NCI-H2107 (cell line): ENCODE measurements at places on chromosomes 16 and 17.

DNA sequence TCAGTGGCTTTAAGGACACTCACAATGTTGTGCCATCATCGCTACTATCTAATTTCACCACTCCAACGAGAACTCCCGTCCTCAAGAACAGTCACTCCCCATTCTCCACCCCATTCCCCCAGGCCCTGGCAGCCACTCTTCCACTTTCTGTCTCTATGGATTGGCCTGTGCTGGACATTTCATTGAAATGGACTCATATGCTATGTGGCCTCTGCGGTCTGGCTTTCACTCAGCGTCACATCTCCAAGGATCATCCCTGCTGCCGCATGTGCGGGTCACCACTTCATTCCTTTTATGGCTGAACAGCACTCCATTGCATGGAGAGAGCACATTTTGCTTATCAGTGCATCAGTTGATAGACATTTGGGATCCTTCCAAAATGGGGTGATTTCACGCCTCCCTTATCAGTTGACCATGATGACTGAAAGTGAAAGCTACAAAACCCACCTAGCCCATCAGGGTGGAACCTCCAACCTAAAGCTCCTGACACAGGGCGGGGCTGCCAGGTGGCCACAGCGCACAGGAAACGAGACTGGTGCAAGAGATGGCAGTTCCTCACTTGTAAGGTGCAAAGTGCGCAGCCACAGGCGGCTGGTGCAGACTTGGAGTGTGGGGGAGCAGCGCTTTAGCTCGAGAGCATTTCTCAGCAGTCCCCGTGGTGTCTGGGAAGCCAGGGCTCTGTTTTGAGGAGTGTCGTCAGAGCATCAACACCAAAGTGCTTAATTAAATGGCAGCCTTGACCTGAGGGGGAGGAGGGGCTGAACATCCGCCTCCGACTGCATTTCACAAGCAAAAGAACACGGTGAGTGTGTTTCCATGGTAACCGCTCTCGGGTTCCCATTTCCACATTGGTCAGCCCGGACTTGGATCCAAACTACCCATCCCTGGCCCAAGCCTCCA, 23.8 kb downstream of the COTL1 start:
- no peak for DNase-seq

GRCh38 chr16:89297156-89297874, 79.8 kb downstream of the ZNF778 start:
- DNase-seq = no peak

DNA sequence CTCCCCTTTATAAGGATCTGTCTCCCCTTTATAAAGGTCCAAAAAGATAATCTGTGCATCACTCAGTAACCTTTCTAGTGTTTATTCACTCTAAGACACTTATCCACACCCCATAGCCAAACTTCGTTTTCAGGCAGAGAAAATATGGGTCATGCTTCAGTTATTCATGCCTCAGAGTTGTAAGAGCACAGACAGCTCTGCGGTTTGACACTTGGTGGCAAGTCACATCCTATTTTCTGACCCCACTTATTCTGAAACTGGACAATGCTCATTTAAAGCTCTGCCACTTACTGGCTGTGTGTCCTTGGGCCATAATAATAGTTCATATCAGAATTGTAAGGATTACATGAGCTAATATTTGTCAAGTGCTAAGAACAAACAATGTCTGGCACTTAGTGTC, 2.0 kb upstream of the KRTAP2-1 start:
- DNase-seq = no peak

- no peak for DNase-seq
These were observed 126.6 kb downstream of the RPTOR start for GRCh38 chr17:80671039-80671824.

DNA sequence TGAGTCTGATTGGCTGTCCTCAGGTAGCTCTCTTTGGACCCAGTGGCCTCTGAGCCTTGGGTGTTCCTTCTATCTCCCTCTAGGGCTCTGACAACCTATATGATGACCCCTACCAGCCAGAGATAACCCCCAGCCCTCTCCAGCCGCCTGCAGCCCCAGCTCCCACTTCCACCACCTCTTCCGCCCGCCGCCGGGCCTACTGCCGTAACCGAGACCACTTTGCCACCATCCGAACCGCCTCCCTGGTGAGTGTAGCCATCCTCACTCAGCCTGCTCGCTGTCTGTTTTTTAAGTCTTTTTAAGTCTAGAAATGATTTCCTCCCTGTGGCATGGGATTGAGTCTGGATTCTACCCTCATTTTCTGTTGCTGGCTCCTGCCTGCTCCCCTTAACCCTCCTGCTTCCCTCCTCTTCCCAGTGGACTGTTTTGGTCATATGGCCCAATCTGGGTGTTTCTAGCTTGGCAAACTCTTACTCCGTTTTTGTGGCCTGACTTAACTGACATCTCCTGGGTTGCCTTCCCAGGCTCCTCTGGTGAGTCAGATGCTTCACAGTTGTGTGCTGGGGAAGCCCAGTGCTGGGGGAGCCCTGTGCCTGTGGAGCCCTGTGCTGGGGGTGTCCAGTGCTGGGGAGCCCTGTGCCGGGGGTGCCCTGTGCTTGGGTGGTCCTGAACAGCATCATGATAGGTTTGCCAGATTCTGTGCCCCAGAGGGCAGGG, 9.9 kb downstream of the TAOK2 start:
- no peak for DNase-seq

- DNase-seq = no peak
These were observed 186.7 kb downstream of the MSI2 start for GRCh38 chr17:57442914-57443571.

DNA sequence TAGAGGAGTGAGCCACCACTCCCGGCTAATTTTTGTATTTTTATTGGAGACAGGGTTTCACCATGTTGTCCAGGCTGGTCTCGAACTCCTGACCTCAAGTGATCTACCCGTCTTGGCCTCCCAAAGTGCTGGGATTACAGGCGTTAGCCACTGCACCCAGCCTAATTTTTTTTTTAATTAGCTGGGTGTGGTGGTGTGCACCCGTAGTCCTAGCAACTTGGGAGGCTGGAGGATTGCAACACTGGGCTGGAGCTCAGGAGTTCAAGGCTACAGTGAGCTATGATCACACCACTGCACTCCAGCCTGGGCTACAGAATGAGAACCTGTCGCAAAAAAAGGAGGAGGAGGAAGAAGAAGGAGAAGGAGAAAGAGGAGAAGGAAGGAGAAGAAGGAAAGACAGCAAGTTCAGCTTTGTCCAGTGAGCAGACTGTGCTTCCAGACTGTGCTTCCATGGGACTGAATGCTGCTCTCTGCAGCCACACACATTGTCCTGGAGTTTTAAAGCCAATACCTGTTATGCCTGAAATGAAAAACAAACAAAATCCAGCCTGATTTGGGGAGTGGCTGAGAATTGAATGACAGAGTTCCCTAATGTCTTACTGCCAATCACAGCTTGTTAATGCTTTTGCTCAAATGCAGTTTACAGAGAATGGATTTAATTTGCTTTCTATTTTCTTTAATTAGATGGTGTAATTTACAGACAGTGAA, 2.8 kb upstream of the TNFRSF13B start:
- DNase-seq = no peak

- no peak for DNase-seq
These were observed 31.1 kb upstream of the CPNE2 start for GRCh38 chr16:57061084-57061905.

DNA sequence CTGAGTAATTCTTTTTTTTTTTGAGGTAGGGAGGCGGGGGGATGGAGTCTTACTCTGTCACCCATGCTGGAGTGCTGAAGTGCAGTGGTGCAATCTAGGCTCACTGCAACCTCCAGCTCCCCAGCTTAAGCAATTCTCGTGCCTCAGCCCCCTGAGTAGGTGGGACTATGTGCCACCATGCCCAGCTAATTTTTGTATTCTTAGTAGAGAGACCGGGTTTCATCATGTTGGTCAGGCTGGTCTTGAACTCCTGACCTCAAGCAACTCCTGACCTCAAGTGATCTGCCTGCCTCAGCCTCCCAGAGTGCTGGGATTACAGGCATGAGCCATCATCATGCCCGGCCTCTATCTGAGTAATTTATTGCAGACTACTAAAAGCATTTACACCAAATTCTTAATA, 19.4 kb downstream of the KPNB1 start:
- no peak for DNase-seq

- DNase-seq = no peak
These were observed 68.5 kb upstream of the AMZ2 start for GRCh38 chr17:68179236-68179925.

DNA sequence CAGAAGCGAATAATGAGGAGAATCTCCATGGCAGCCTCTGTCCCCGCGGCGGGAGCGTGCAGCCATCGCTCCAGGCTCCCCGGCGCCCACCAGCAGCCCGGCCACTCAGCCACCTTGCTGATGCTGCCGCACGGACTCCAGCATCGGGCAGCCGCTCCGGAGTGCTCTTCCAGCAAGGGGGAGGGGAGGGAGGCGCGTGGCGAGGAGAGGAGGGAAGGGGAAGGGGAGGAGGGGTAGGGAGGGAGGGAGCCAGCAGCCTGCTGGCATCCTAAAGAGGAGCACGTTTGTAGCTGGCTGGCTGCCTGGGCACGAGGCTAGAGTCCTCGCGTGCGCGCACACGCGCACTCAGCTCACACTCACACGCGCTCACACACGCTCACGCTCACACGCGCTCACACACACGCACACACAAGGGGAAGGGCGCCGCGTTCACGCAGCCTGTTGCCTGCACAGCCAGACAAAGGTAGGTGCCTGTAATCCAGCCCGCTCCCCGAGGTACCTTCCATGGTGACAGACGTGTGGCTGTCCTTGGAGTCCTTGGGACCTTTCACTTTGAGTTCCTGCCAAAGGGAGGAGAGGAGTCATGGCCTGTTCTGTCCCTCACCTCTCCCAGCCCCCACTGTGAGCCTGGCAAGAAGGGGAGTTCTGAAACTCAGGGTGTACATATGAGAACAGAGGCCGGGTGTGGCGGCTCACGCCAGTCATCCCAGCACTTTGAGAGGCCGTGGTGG, 82.1 kb downstream of the TIMM22 start:
- DNase-seq = no peak

GRCh38 chr17:77227461-77228240, 86.9 kb downstream of the SEC14L1 start:
- DNase-seq = no peak

DNA sequence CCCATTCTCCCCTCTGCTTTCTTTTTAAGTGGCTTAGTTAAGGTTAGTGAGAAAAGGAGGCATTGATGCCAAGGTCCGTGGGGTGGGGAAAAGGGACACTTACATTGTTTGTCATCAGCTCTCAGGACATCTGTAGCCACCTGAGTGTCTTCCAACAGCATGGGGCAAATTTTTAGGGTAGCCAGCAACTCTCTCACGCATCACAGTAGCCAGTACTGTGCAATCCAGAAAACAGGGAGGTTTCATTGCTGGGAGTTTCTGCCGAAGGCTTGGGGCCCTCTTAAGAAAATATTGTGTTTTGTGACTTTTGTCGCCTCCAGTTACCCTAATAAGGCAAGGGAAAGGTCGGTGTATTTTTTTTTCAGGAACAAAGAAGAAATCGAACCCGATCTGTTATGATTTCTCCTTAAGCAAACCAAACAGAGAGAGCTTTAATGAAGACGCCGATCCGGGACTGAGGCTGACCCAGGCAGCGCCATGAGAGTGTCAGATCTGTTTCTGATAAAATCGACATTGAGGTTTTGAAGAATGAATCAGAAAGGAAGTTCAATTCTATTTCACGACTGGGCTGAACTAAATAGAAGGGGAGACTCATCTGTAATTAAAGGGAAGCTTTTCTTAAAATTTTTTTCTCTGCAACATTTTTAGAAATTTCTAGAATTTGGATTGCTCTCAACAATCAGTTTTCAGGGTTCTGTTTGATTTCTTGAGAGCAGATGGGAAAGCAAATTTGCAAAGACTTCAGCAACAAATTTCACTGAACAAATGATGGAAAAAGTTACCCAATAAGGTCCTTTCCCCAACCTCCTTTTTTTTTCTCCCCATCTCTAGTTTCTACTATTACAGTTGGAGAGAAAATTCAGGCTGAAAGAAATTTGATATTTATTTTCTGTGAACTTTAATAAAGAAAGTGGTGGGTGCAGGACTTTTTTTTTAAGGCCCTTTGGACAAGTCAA, 144.7 kb upstream of the IRX3 start:
- DNase-seq = no peak

GRCh38 chr17:75827308-75828075, 16.7 kb downstream of the UNC13D start:
- peak; percentile 72 for DNase-seq

DNA sequence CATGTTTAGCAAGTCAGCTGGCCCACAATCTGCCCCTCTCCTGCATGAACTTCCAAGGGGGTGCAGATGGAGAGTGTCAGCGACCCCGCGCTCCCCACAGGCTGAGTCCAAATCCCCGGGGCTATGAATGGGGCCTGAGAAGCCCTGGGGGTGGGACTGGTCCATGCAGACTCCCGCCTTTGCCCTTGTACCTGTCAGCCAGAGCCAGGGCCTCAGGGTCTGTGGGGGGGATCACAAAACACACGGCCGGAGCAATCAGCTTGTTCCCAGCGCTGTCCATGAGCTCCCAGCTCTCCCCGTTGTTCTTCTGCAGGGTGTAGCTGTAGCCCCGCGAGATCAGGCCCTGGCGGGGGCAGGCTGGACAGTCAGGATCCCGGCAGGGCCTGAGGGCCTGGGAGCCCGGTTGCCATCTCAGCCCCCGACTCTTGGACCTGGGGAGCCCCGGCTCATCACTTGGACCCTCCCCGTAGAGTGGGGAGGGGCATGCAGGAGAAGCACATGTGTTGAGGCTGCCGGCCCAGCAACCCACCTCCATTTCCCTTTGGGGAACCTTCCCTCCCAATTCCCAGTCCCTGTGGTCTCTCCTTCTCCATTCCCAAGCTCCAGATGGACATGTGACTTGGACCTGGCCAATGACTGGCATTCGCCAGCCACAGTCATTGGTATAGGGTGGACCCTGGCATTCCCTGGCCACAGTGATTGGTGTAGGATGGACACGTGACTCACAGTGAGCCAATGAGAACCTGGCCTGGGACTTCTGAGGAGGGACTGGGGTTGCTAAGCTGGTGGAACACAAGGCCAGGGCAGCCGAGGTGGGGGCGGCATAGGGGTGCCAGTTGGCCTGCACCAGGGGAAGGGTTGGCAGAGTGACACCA, 42.4 kb downstream of the PPL start:
- DNase-seq = no peak

- DNase-seq = no peak
These were observed 9.3 kb downstream of the PDE6G start for GRCh38 chr17:81646869-81647600.

- no peak for DNase-seq
These were observed 6.6 kb downstream of the NLK start for GRCh38 chr17:28049071-28049470.

DNA sequence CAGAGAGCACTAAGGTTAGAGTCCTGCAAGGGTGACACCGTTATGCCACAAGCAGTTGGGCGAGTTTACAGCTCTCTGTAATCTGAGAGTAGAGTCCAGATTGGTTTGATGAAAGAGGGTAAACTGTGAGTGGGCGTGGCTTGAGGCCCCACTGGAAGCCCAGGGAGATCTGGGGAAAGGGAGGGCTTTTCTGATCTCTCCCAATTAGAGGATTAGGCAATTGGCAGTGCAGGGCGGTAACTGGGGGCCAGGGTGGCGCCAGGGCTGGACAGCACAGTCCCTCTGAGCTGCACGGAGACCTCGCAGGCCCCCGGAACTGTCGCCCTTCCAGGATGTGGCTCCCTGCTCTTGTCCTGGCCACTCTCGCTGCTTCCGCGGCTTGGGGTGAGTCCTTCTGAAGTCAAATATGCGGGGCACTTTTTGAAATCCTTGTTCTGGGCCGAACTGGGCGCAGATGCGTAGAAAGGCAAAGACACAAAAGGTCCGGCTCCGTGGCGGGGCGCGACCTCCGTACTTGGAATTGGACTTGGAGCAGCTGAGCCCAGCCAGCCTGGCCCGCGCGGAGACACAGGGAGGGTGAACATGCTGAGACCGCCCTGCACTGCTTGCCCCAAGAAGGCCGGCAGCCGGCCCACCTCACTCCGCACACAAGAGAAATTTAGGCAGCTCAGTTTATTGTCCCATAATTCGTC, 72.4 kb downstream of the CES1 start:
- no peak for DNase-seq

- DNase-seq = no peak
These were observed 222.9 kb upstream of the ASIC2 start for GRCh38 chr17:33515974-33516373.
